RWPE1 (cell line): ENCODE measurements at places on chromosomes 1 and 21.

DNA sequence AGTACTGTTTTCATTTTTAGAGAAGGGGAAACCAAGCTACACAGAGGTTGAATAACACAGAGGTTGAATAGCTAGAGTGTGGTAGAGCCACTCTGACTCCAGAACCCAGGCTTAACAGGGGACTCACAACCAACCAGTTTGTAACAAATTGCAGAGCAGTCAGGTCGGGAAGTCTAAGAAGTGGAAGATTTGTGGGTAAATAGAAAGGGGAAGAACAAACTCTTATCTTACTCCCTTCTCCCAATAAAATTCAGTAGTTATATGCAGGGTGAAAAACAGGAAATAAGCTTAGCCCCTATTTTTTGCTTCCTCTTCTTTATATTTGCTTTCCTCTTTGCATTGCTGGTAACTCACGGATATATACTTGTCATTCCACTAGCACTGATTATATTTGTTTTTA, 23.2 kb downstream of the CDC42 start:
- no peak for DNase-seq

DNA sequence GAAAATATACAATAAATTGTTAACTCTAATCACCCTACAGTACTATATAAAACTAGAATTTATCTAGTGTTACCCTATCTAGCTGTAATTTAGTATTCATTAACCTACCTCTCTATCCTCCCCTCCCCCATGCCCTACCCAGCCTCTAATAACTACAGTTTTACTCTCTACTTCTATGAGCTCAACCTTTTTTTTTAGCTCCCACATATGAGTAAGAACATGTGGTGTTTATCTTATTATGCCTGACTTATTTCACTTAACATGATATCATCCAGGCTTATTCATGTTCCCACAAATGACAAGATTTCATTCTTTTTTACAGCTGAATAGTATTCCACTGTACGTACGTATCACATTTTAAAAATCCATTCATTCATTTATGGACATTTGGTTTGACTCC, 46.0 kb upstream of the WARS2 start:
- DNase-seq: no peak

GRCh38 chr1:79207786-79208185, 201.3 kb upstream of the ADGRL4 start:
- no peak for DNase-seq

- no peak for DNase-seq
Observed at GRCh38 chr1:186768906-186769305, 59.8 kb upstream of the PLA2G4A start.

DNA sequence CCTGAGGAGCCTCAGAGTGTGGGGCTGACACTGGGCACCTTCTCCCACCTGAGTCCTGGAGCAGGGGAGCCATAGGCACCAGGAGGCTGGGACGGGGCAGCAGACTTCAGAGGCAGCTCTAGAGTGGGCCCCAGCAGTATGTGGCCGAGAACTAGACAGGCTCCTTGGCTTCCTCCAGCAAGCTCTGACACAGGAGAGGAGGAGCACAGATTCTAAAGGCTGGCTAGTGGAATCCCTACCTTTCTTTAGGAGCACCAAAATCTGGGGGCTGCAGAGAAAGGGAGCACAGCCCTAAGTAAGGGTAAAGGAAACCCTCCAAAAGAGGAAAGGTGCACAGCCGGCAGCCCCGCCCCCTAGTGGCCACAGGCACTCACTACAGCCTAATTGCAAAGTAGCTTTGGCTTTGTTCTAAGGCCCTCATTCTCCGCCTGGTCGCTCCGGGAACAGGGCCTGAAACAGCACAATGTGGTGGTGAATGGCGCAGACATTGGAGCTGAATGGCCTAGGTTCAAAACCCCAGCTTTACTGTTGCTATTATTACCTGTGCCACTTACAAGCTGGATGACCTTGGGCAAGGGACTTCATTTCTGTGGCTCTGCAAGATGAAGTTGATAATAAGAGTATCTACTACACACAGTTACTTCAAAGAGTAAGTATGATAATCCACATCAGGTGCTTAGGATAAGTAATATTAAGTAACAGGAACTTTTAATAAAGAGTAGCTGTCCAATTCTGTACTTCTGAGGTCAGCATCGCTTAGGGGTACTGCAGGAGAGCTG, 8.8 kb upstream of the GUCA2A start:
- peak; percentile 48 for DNase-seq
